ENCODE measurements at places on chromosomes 3 and 15.
A peak's percentile ranks its signal among the peaks of the same experiment; 100 is the strongest.

DNA sequence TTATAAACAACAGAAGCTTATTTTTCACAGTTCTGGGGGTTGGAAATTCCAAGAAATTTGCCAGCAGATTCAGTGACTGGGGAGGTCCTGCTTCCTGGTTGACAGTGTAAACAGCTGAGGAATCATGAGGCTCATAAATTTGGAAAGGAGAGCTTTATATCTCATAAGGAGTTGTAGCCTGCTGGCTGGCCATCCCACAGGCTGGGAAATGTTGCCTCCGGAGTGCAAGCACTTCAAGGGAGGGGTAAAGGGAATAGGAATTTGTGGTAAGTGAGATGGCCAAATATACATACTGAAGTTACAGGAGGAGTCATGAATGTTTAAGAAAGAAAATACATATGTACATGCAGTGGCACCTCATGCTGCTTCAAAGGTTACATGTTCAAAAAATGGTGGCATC lies 217.2 kb upstream of the CBLB start:
- no peak for DNase-seq

DNA sequence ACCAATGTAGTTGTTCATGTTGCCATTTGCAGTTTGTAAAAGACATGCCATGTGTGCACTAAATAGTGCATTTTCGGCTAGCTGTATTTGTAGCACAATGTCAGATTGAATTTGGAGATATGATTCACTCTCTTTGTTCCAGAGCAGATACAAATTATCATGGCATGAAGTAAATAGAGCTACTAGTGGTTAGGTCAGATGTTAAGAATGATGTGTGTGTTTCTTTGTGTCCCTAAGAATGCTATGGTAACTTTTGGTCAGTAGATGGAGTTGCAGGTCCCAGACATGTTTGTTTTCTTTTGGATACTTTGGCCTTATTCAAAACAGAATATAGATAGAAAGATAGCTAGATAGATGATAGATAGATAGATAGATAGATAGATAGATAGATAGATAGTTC lies 595.8 kb downstream of the NLGN1 start:
- peak; percentile 64 for DNase-seq

GRCh38 chr3:108125550-108126071 lies 34.8 kb upstream of the CD47 start:
- DNase-seq, result no peak

DNA sequence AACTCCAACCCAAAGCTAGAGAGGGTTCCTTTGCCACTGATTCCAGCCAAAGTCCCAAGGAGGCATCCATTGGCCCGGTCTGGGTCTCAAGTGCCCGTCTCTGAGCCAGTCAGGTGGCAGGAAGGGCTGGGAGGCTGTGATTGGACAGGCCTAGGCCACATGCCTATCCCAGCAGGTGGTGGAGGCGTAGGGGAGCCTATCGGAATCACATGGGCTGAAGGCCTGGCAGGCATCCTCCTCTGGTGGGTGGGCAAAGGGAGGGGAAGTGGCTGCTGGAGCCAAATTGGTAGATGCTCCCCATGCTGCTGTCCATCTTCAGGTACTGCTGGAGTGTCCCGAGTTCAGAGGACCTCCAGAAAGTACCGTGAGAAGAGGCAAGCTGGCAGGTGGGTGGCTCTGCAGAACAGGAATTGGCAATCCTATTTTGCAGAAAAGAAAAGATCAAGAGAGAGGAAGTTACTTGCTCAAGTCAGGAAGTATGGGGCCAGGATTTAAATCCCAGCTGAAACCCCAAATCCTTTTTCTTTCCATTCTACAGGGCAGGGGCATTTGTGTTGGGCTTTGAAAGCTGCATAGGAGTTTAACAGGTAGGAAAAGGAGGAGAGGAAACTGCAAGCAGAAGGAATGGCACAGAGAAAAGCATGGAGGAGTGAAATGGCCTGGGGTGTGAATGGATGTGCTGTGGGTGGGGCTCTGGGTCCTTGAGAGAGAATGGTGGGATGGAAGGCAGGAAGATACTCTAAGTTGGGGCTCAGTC lies 3.7 kb downstream of the CHST13 start:
- DNase-seq, result no peak

DNA sequence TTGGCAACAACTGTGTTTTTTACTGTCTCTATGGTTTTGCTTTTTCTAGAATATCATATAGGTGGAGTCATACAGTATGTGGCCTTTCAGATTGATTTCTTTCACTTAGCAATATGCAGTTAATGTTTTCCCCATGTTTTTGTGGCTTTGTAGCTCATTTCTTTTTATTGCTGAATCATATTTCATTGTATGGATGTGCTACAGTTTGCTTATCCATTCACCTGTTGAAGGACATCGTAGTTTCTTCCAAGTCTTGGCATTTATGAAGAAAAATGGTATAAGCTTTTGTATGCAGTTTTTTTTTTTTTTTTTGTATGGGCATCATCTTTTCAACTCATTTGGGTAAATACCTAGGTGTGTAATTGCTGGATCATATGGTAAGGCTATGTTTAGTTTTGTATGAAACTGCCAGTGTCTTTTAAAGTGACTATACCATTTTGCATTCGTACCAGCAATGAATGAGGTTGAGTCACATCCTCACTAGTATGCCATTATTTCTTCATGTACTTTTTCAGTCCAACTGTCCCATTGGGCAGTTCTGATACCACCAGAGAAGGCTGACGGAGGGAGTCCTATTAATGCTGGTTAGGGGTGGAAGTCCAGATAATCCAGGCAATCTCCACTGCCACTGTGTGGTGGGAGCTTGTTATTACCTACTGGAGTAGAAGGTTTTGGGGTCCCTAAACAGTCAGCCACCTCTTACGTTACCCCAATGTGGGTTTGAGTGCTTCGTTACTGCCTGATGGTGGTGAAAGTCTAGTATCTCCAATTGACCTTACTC lies 210.5 kb downstream of the DOCK3 start:
- no peak for DNase-seq

DNA sequence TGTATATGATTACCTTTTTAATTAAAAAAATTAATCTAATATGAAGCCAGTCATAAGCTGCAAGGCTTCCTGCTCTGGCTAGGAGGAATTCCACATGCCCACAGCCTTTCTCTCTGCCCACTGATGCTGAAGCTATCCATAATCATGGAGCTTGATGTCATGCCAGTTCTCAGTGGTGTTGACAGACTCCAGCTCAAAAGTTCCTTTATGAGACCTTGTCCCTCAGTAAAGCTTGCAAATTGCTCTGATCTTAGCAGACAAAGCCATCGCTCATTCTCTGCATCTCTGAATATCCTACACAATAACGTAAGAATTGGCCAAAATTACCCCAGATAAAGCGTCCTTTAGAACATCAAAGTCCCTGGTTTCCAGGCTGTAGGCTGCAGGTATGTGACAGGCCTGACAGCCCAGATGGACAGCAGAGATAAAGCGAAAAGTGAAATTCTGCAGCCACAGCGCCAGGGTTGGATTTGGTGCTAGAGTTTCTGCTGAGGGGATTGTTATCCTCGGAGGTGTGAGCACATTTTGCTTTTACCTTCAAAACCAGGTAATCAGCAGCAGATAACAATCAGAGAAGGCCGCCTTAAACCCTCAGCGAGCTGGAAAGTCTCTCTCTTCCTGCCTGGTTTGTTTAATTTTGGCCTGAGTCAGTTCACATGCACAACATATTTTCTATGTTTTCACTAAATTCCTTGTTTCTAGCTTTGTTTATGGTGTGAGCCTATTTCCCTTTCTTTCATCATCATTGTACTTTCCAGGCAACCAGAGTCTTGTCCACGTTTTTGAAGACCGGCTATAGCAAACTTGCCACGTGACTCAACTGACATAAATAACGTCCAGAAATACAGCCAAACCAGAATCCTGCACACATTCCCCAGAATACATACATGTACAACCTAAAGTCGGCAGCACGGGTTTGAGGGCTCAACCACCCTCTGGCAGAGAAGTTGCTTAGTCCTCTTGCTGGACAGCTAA lies 36.6 kb upstream of the ALDH1A3 start:
- DNase-seq, result peak; percentile 82

DNA sequence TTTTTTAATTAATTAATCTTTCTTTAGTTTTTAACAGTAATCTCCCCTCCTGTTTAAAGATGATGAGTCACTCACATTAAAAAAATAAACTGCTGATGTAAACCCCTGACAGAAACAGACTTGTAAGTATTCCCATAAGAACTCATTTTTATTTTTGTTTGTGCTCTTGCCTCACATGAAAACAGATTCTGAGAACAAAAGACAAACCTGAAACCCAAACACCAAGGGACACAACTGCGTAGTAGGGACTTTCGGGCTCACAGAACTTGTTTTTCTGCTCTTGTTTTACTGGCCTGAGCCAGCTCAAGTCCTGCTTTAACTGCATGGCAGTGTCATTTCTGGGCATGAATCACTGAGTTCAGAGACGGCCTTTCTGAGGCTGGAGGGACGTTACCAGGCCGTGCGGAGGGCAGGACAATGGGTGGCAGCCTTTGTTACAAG lies 600.8 kb downstream of the FOXP1 start:
- DNase-seq, result peak; percentile 87

DNA sequence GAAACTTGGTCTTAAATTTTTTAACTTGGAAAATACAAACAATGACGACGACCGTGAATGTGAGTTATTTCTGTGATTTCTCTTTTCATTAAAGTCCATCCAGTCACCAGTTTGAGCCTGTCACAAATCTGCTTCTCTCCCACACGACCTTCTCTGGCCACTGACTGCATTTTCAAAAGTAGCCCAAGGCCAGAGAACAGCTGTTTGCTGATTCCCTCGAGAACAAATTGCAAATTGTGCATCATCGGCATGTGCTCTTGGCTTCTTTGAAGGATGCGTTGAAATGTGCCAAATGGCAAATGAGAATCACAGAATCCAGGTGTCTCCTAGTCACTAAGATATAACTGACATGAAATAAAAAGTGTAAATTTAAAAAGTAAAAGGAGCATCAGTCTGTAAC lies 106.4 kb downstream of the AQP9 start:
- DNase-seq, result no peak

DNA sequence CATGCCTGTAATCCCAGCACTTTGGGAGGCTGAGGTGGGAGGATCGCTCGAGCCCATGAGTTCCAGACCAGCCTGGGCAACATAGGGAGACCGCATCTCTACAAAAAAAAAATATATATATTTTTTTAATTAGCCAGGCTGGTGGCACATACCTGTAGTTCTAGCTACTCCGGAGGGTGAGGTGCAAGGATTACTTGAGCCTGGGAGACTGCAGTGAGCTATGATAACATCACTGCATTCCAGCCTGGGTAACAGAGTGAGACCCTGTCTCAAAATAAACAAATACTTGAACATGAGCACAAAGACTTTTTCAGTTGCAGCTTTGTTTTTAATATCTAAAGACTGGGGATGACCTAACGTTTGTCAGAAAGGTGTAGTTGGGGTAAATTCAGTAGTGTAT lies 31.3 kb upstream of the GATM start:
- DNase-seq, result no peak

DNA sequence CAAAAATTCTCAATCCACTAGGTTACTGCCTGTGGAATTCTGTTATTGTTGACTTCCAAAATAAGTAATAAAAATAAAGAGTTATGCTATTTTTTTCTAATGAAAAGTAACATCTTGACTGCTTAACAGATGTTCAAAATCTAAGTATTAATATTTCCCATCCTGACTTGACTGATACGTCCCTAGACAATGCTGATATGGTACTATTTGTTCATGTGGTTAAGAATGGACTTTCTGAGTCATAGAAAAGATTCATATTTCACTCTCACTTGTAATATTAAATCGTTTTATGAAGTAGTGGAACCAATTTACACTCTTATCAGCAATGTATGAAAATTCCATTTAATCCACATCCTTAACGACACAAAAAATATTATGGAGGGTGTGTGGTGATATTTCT lies 104.8 kb upstream of the PLSCR5 start:
- DNase-seq, result peak; percentile 65

GRCh38 chr15:77988347-77989295 lies 88.9 kb downstream of the TBC1D2B start:
- no peak for DNase-seq

- DNase-seq, result no peak
These were observed 215.9 kb upstream of the CTDSPL start for GRCh38 chr3:37645517-37646380.

DNA sequence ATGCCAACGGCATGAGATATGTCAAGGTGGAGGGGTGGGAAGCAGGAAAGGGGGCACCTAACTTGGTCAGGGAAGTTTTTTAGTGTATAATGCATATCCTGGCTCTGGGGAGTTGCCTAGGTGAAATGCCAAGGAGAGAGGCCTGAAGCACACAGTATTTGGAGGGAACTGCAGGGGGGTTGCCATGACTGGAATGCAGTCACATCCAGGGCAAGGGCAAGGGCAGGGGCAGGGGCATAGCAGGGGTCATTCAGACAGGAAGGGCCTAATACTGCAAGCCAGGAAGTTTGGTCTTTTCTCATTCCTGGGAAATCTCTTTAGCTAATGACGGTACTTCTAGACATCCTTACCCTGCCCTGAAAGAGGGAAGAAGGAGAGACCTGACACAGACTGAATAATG lies 60.5 kb downstream of the MYRIP start:
- DNase-seq, result no peak

- DNase-seq, result no peak
These were observed 27.8 kb downstream of the PPCDC start for GRCh38 chr15:75051191-75051608.

Measured in iris pigment epithelial cell (primary cell).